ENCODE measurements at places on chromosomes 11 and 22.

DNA sequence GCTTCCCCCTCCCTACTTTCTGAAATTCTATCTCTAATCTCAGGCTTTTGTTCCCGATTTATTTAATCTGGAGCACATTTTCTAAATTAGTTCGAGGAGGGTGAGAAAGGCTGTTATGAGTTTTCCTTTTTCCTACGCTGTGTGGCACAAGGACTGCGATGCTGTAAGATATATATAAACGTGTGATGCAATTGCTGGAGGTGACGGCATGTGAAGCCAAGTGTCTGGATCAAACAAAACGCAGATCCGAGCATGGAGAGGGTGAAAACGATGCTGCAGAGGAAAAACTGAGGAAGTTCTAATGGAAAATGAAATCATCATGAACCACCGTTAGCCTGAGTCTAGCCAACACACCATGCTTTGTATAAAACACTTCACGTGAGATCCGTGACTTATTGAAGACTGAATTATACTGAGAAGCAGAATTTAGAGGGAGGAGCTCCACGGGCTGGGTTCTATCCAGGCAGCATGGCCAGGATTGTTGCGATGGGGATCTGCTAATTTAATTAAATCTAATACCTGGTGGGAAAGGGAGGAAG, 4.4 kb downstream of the PKNOX2 start:
- peak; percentile 15 for DNase-seq

DNA sequence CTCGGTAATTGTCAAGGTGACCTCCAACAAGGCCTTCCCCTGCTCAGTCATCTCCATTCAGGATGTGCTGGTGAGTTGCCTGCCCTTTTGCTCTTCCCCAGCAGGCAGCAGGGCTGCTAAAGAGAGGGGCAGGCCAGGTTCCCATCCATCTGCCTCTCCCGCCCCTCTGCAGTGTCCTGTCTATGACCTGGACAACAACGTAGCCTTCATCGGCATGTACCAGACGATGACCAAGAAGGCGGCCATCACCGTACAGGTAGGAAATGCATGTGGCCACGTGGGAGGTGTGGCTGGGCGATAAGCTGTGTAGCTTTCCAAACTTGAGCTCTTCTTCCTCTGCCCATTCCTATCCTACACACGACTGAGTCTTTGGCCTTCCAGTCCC, 4.0 kb downstream of the SIDT2 start:
- DNase-seq: no peak

GRCh38 chr22:24331468-24332440, 61.1 kb downstream of the SPECC1L start:
- peak; percentile 49 for DNase-seq

DNA sequence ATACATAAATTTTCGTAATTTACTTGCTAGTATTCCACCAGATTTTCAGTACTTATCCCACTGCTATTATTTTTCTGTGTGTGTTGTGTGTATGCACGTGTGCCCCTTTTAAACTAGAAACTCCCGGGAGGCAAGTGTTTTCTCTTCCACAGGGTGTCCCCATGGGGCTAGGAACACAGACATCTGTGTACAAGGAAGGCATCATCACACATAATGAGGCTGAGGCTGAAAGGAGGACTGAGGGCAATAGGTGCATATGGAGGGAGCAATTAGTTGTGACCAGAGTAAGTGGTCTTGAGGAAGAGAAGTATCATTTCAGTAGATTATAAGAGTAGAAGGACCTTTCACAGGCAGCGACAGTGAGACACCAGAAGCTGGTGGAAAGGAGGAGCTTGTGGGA, 2.1 kb upstream of the DPAGT1 start:
- no peak for DNase-seq

GRCh38 chr11:134901542-134901941, 489.5 kb upstream of the B3GAT1 start:
- no peak for DNase-seq

DNA sequence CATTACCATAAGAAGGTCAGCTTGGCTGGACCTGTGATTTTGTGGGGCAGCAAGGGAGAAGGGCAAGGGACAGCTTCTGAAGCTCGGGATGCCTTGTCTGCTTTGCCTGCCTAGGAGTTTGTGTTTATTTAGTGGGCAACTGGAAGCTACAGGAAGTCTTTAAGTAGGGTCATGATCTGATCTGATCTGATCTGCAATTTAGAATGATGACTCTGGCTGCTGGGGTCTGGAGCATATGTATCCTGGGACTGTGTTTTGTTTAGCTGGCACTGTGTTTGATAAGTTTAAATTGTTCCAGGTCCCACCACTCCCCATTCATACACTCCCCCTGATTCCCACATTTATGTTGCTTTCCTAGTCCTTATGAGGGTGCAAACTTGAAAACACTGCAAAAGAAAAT, 47.7 kb upstream of the HTATIP2 start:
- no peak for DNase-seq

GRCh38 chr22:46187862-46188261, 37.5 kb downstream of the PPARA start:
- DNase-seq: no peak

DNA sequence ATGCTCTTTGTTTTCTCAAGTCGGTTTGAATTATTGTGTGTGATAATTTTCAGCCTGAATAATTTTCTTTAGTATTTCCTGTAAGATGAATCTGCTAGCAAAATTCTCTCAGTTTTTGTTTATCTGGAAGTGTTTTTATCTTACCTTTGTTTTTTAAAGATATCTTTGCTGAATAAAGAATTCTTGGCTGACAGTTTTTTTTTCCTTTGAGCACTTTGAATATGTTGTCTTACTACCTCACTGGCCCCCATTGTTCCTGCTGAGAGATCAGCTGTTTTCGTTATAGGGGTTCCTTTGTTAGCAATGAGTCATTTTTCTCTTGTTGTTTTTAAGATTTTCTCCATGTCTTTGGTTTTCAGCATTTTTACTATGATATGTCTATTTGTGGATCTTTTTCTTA, 63.0 kb downstream of the HORMAD2 start:
- peak; percentile 21 for DNase-seq

- DNase-seq: no peak
Observed at GRCh38 chr11:133895551-133895950, 50.2 kb upstream of the SPATA19 start.

- DNase-seq: no peak
Observed at GRCh38 chr11:66219846-66220565, 48.4 kb upstream of the RAB1B start.

GRCh38 chr22:42926104-42926503, 69.0 kb upstream of the ARFGAP3 start:
- DNase-seq: no peak

- peak; percentile 95 for DNase-seq
Observed at GRCh38 chr11:126636911-126637794, 281.7 kb downstream of the ST3GAL4 start.

DNA sequence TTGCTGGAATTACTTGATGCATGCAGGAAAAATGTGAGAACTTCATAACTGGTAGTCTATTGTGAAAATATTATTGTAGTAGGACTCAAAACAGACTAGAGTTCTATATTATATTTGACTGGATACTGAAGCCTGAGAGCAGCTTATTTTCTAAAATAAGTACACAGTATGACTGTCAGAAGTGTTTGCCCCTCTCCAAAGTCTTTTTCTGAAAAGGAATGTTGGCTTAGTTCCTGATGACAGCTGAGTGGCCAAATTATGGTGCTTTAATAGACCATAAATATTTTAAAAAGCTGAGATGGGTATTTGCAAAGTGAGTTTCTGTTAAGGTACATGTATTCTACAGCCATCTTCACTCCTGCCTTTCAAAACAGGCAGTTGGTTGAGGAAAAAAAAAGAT, 13.1 kb downstream of the ZBED5 start:
- peak; percentile 61 for DNase-seq

DNA sequence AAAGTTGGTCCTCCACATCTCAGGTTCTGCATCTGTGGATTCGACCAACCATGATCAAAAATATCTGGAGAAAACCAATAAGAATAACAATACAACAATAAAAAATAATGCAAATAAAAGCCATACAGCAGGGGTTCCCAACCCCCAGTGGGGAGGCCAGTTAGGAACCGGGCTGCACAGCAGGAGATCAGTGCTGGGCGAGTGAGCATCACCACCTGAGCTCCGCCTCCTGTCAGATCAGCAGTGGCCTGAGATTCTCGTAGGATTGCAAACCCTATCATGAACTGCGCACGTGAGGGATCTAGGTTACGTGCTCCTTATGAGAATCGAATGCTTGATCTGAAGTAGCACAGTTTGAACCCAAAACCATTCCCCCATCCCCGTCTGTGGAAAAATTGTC, 25.4 kb upstream of the MYO18B start:
- no peak for DNase-seq

DNA sequence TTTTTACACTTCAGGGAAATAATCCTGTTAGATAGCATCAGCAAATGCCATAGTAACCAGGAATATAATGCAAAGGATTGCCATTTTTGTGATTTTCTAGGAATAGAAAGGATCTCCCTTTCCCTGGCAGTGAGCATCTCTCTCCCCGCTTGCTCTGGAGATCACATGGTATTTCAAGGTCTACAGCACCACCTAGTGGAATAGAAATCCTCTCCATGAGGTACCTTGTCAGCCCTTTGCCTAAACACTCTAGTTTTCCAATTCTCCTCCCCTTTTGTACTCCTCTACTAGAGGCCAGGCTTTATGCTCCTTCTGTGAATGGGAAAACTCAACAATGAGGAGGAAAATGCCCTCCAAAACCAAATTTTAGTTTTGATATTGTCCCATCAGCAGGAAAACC, 78.4 kb downstream of the XRRA1 start:
- peak; percentile 48 for DNase-seq

DNA sequence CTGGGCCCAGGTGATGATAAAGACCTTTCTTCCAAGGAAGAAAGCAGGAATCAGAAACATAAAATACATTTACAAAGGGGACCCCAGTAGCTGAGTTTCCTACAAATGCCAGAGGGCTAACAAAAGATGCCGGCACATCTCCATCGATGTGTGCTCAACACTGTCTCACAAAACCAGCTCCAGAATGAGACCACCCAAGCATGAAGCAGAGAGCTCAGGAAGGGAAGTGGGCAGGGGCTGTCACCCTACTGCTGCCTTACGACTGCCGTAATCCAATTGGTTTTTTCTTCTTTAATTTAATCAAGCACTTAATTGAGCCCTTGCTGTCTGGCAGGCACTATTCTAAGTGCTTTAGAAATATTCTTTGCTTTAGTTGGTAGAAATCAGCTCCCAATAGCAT, 26.1 kb downstream of the SMCO4 start:
- DNase-seq: no peak

DNA sequence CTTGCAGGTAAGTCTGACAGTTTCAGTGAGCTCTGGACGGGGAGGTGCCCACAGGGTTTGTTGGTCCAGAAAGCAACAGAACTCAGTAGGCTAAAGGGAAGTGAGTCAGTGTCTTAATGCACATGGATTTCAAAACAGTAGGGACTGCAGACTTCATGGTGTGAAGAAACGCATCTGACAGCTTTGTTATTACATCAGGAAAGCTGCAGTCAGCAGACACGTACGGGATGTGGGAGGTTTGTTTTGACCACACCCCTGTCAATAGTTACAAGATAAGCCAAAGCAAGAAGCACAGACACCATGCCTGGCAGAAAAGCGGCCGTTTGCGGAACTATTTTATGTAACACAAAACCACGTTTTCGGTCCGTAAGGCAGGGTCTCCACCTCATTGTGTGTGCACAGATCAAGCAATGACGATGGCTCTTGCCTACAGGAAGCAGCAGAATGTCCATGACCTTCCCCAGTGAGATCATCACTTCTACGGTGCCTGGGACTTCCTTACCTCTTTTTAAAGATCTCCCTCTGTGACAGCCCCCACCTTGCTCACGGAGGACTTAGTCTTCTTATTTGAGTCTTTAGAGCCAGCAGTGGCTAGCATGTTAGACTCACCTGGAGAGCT, 58.2 kb upstream of the FTH1 start:
- DNase-seq: peak; percentile 65

DNA sequence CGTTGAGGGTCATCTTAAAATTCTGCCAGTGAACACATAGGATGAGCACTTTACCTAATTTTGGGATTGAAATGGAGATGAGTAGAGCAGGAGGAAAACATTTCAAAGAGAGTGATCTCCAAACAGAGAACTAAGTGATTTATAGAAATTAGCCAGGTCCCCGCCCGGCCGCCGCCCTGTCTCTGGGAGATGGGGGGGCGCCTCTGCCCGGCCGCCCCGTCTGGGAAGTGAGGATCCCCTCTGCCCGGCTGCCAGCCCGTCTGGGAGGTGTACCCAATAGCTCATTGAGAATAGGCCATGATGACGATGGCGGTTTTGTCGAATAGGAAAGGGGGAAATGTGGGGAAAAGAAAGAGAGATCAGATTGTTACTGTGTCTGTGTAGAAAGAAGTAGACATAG, 276.7 kb upstream of the C11orf87 start:
- no peak for DNase-seq

DNA sequence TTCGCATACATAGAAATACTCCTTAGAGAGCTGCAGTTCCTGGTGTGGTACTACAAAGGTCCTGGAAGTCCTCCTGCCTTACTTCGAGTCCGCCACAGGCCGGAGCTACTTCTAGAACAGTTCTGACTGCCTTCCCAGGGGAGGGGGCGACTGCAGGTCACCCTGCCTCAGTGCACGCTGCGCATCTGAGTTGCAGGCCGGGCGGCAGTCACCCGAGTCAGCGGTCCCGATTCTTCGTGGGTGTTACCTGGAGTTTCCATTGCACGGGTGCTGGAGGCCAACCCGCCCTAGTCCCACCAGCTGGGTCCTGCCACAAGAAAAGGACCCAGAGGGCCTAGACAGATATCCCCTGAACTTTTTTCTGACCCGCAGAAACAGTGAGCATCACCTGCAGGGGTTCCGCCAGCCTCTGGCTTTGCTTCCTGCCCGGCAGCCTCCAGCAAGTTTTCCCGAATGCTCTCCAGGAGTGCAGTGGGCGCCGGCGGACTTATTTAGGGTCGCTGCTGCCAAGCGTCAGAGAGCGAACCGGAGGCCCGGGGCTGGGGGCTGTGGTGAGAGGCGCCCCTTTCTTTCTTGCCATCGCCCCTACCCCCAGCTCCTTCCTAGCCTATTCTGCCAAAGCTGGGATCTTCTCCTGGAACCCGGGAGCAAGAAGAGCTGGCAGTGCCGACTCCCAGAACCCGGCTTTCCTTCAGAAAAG, 1.7 kb upstream of the CALCB start:
- DNase-seq: no peak

GRCh38 chr22:32765132-32765618, 36.3 kb upstream of the TIMP3 start:
- no peak for DNase-seq

DNA sequence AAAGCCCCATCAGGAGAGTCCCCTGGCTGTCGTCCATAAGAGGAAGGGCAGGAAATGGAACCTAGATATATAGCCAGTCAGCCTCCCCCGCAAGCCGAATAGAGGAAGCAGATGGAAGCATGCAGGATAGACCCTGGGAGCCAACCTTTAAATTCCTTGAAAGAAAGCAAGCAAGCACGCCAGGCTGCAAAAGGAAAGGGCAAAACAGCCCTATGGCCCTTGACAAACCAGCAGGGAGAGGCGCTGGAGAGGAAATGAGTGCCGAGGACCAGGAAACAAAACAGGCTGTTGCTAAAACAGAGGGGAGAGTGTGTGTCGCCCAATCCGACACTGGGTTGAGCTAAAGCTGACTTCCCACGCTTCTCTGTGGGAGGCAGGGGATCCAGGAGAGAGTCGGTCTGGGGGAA, 203.5 kb upstream of the MTNR1B start:
- peak; percentile 18 for DNase-seq

Data from fibroblast of skin of back (primary cell).